Dorsolateral prefrontal cortex (tissue), 122 donors: ENCODE measurements at places on chromosomes 2 and 18.

DNA sequence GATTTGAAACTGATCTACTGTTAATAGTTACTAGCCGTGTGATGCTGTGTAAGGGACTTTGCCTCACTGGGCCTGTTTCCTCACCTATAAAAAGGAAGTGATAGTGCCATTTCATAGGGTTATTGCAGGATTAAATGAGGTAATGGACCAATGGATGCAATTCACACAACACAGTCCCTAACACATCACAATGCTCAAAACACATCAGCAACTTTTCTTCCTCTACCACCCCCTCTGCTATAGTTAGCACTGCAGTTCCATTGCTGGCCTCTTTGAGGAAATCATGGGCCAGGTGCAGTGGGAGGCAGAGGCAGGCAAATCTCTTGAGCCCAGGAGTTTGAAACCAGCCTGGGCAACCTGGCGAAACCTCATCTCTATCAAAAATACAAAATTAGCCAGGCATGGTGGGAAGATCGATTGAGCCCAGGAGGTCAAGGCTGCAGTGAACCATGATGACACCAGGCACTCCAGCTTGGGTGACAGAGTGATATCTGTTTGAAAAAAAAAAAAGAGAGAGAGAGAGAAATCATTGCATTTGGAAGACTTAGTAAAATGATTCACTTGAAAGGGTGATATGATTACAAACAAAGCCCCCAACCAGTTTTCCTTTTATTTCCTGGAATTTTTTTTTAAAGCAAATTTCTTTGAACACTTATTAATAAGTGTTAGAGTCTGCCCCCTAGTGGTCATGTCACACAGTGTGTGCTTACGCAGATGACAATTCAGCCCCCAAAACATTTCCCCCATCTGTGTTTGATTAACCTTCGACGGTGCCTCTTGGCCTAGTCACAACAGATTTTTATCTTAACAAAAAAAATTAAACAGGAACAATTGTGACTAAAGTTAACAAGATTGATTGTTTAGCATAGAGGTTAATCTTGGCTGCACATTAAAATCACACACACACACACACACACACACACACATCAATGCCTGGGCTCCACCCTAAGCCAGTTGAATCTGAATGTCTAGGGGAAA, 88.6 kb upstream of the BCL11A start:
- DNase-seq, result no peak

DNA sequence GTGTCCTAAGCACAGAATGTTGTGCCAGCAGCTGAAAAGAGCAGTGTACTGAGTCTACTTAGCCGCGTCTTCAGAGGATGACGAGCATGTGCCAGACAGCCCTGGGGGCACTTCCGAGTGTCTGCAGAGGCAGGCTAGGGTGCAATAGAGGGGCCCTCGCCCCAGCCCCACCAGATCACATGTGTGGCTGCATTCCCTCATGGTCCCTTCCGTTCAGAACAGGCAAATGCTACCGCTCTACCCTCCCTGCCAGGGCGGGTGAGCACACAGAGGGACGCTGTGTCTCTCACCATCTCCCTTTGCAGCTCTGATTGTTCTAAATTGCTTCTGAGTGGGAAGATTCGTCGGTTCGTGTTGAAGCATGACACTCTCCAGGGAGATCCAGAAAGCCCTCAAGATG, 212.2 kb upstream of the RAB12 start:
- no peak for DNase-seq

GRCh38 chr2:46308081-46308480, 10.9 kb downstream of the EPAS1 start:
- no peak for DNase-seq

DNA sequence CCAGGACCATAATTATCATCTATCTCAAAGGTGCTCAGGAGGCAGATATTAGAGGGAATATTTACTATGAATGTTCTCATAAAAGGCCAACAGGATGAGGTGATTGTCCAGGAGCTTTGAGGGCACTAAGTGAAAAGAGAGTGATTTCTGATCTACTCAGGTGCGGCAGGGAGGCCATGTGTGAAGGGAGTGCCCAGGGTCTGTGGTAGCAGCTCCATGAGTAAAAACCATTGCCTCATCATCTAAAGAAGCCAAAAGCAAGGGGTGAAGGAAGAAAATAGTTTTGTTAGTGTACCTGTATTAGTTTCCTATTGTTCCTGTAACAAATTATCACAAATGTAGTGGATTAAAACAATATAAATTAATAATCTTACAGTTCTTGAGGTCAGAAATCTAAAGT, 22.5 kb downstream of the RND3 start:
- DNase-seq, result no peak

DNA sequence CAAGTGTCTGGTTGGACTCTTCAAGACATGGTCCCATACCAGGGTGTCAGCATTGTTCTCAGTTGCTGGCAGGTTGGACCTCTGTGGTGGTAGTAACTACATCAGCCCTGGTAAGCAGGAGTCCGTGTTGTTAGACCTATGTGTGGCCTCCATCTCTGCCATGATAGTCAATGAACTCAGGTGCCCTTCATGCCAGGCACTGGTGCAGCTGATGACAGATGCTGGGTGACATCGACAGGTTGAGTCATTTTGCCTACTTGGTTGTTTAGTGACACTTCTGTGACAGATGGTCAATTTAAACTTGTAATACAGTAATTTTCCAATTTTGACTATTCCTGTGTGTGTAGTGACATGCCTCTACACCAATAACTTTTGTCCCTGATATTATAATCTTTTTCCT, 189.7 kb downstream of the SP3 start:
- DNase-seq, result no peak

- DNase-seq, result no peak
Observed at GRCh38 chr18:77448046-77448445, 198.4 kb downstream of the GALR1 start.

DNA sequence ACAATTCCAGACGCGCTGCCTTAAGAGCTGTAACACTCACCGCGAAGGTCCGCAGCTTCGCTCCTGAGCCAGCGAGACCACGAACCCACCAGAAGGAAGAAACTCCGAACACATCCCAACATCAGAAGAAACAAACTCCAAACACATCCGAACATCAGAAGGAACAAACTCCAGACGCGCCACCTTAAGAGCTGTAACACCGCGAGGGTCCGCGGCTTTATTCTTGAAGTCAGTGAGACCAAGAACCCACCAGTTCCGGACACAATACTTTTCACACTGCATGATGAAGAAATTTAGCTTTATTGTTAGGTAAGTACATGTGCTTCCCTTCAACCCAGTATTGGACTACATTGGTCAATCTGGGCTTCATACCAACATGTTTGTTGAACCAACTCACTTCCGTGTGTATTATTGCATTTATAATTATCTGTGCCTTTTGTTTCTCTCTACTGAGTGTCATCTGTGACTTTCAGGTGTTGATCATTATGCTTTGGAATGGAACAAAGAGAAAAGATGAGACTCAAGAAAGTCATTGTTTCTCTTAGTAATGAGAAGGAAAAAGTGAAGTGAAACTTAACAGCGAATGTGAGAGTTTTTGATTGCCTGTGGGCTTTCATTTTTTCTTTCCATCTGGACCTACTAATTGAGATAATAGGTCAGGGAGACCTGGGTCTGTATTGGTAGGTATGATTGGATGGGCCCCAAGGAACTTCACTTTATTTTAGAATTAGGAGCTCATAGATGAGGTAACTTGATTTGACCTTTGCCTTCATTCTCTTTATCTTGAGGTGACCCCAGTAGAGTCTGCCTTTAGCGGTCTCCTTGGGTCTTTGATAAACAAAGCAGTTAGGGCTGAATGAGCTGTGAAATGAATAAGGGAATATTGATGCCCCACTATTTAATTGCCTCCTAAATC, 76.1 kb upstream of the CAVIN2 start:
- DNase-seq, result no peak
